Activated CD8-positive, alpha-beta T cell treated with anti-CD3 and anti-CD28 coated beads for 36 hours (primary cell): ENCODE measurements at places on chromosomes 5 and 9. TPM values are rescaled to one million over a fixed set of nuclear protein-coding genes. Genes with fewer than 3 reads are reported as not detected.
A peak's percentile ranks its signal among the peaks of the same experiment; 100 is the strongest.

Gene HTR4
- total RNA-seq = not detected

Gene ARID3C
- total RNA-seq = 0.32 TPM

Gene FCN1
- total RNA-seq = not detected

Gene TEX48
- total RNA-seq = 0.65 TPM

Gene PRSS3
- not detected for total RNA-seq

Gene PCDHA11
- not detected for total RNA-seq

Gene FBP2
- total RNA-seq = not detected

Gene DRD1
- total RNA-seq = not detected

Gene CTSL
- 0.58 TPM for total RNA-seq

Gene ZNG1F
- total RNA-seq = 19.5 TPM

Gene SLC6A3
- not detected for total RNA-seq

Gene ADAMTSL2
- 0.11 TPM for total RNA-seq

Gene RNF14
- 35.0 TPM for total RNA-seq

Gene RNF180
- total RNA-seq = not detected

Gene ANAPC2
- 39.6 TPM for total RNA-seq

Gene TSSK1B
- not detected for total RNA-seq

Gene RIMOC1
- 19.5 TPM for total RNA-seq

Gene GDNF
- total RNA-seq = not detected

Gene FGFR4
- 2.2 TPM for total RNA-seq

Gene ST8SIA4
- 34.1 TPM for total RNA-seq

Gene PTGDS
- total RNA-seq = not detected

Gene AK8
- total RNA-seq = not detected

Gene ADAMTS2
- total RNA-seq = not detected

Gene SLC36A3
- not detected for total RNA-seq

GRCh38 chr9:37956904-37957663 lies 53.2 kb upstream of the SLC25A51 start:
- DNase-seq = no peak

DNA sequence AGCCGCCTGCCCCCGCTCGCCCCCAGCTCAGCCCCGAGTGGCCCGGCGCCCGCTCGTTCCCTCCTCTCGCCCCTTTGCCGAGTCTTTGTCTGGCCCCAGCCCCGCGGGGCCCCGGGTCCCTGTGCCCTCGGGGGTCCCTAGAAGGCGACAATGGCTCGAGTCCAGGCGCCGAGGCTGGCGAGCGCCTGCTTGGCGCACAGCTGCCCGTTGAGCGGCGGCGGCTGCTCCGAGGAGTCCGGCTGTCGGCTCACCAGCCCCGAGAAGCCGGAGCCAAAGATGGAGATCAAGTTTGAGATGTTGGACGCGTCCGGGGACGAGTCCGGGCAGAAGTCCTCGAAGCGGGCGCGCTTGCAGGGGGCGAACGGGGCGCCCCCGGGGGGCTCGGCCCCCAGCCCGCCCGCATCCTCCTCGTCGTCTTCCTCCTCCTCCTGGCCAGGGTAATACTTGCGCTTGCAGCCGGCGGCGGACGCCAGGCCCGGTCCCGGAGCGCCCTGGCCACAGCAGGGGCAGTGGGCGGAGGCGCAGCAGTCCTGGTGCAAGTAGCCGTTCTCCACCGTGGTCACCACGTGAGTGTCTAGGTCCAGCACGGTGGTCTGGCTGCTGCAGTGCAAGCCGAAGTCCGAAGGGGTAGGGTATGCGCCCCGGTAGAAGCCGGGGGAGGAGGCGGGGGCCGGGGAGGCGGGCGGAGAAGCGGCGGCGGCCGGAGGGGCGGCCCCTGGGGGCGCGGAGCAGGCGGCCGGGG lies 1.2 kb downstream of the IER5L start:
- DNase-seq = peak; percentile 23

DNA sequence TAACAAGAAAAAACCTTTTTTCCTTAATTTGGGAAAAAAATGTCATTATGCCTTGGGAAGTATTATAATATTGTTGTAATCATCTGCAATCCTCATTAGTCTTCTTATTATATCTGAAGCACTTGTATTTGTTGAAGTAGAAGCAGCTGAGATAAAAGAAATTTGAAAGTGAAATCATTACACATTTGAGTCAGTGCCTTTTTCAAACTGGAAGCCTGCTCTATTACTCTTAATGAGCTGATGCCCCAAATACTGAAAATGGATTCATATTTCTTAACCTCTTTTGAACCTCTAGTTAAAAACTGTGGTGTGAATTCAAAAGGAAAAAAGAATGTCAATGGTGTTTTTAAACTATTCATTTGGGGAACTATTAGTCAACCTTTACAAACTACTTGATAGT lies 1027.7 kb downstream of the NR2F1-AS1 start:
- no peak for DNase-seq

- peak; percentile 61 for DNase-seq
Measured at GRCh38 chr5:119353686-119354366, 2.0 kb upstream of the TNFAIP8 start.

- DNase-seq = no peak
Measured at GRCh38 chr5:66881480-66882161, 285.4 kb downstream of the MAST4 start.

GRCh38 chr9:469672-470551 lies 255.2 kb downstream of the DOCK8 start:
- DNase-seq = peak; percentile 92

- peak; percentile 51 for DNase-seq
Measured at GRCh38 chr5:156913719-156914370, 49.2 kb downstream of the TIMD4 start.

- DNase-seq = no peak
Measured at GRCh38 chr9:119164716-119165115, 204.5 kb downstream of the BRINP1 start.

- no peak for DNase-seq
Measured at GRCh38 chr9:115593587-115594091, 475.7 kb upstream of the TNC start.

DNA sequence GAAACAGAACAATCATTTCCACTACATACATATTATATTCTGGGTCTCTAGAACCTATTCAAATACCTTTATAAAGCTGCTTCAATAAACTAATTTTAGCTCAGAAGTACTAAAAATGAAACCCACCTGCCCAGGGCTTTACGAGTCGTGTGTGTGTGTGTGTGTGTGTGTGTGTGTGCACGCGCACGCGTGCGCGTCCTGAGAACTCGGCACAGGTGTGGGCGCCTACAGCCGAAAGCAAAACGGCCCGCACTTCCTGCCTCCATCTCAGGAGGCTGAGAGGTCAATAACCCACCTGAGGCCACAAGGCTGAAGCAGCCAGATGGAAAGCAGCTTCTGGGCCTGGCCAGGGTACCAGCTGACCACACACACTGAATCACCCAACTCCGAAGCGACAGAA lies 3.0 kb downstream of the CLPTM1L start:
- DNase-seq = no peak

DNA sequence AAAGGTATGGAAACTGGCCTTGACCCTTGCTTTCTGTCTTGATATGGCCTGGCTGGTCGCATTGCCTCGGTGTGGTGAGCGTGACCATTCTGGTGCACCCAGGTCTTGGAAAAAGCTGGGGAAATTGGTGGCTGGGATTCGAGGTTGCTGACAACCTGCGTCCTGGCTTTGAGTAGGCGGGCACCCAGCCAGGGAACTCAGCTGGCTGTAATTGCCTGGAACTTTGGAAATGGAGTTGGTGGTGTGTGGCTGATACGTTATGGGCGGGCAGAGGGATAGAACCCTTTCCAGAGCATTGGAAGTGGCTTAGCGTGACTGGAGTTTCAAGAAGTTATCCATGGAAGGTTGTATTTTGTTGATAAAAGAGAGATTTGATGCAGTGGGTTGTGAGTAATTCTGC lies 35.2 kb downstream of the KCNMB1 start:
- DNase-seq = no peak

DNA sequence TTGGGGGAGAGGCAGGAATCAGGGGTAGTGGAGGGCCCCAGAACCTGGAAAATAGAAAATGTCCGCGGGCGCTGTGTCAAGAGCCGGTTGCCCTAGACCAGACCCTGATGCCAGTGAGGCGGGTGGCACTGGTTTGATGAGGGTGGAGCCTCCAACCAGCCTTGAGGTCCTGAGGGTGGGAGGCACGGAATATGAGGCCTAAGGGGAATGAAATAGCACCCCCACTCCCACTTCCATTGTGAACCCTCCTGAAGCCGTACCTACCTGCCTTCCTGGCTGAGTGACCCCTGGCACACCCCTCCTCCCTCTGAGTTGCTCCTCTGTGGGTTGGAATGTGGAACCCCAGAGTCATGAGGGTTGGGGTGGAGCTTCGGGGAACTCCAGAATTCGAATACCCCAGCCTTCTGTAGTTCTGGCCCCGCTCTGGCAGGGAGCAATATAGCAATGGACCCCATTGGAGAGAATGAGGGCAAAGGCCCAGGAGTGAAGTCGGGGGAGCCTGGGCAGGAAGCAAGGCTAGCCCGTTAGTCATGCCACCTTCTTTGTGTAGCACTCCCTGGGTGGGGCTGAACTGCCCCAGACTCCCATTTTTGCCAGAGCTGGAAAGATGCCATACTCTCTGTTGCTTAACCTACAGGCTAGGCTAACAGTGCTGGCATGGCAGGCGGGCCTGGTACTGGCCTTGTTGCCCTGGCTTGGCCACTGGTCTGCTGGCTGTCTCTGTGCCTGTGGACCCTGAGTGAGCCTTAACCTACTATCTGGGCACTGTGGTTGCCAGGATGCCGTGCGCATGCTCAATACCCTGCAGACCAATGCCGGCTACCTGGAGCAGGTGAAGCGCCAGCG lies 1.0 kb downstream of the FPGS start:
- DNase-seq = peak; percentile 41

DNA sequence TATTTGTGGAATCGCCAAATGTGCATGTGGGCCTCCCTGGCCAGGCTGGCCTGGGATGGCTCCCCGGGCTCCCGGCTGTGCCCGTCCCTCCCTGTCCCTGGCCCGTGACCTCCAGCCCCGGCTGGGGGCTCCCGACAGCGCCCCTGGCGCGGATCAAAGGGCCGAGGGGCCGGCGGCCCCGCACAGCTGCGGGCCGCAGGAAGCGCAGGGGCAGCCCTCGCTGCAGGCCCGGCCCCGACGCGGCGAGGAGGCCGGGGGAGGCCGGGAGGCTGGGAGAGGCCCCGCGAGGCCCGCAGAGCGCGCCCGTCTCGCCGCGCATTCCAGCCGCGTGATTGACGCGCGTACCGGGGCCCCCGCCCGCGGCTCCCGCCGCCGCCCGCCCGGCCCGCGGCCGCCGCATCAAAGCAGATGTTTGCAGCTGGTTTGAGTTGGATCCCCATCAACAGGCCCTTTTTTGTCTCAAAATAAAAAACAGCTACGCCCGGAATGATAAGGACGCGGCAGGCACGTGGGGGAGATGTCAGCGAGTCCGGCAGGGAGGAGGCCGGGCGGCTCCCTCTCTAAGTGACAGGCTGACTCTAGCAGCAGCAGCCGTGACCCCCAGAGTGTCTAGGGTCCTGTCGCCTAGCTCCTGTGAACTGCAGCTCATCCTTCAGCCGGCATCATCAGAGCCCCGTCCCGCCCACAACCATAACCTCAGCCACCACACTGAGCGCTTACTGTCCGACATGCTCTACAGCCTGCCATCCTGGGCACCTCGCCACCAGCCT lies 69.4 kb downstream of the LMX1B start:
- DNase-seq = no peak

GRCh38 chr9:137433349-137433915 lies 7.7 kb downstream of the ENTPD8 start:
- no peak for DNase-seq

- DNase-seq = no peak
Measured at GRCh38 chr5:3466392-3466791, 129.2 kb upstream of the IRX1 start.

DNA sequence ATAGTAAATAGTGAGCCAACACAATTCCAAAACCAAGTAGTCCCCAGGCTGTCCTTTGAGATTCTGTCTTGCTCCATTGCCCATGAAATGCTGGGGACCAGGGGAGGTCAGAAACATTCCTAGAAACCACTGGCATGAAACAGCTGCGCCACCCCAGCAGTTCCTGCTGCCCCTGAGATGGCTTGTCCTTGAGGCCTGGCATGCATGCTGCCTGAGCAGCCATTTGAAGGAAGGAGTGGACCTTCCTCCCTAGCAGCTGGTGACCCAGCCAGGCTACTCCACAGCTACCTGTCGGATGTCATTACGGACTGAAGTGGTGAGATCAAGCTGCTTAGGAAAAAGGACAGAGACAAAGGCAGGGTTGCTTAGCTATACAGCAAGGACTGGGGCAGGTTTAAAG lies 260.6 kb downstream of the DENND1A start:
- no peak for DNase-seq

- DNase-seq = no peak
Measured at GRCh38 chr5:568809-569208, 43.3 kb upstream of the CEP72 start.

GRCh38 chr5:159341906-159342310 lies 11.6 kb upstream of the IL12B start:
- DNase-seq = peak; percentile 61

- DNase-seq = no peak
Measured at GRCh38 chr9:93432964-93433363, 18.5 kb upstream of the FAM120A start.
